Camera-type eye (tissue), 1 donor: ENCODE measurements at places on chromosomes 1 and 21. TPM values are rescaled to one million over a fixed set of nuclear protein-coding genes. Genes with fewer than 3 reads are reported as not detected.

OR2M3 gene
- total RNA-seq, result not detected

PSRC1 gene
- 13.7 TPM for total RNA-seq

CCDC18 gene
- 15.0 TPM for total RNA-seq

PCBP3 gene
- 72.0 TPM for total RNA-seq

ZFP69B gene
- 10.4 TPM for total RNA-seq

MT1HL1 gene
- not detected for total RNA-seq

CHODL gene
- total RNA-seq, result 17.5 TPM

TBX15 gene
- total RNA-seq, result 18.6 TPM

BLACAT1 gene
- 8.4 TPM for total RNA-seq

NUF2 gene
- 14.2 TPM for total RNA-seq

KAZN gene
- total RNA-seq, result 22.5 TPM

PTPN22 gene
- total RNA-seq, result 3.0 TPM

ZNF691 gene
- total RNA-seq, result 17.4 TPM
